ENCODE measurements at places on chromosomes 13 and 19. TPM values are rescaled to one million over a fixed set of nuclear protein-coding genes. Genes with fewer than 3 reads are reported as not detected.

DNA sequence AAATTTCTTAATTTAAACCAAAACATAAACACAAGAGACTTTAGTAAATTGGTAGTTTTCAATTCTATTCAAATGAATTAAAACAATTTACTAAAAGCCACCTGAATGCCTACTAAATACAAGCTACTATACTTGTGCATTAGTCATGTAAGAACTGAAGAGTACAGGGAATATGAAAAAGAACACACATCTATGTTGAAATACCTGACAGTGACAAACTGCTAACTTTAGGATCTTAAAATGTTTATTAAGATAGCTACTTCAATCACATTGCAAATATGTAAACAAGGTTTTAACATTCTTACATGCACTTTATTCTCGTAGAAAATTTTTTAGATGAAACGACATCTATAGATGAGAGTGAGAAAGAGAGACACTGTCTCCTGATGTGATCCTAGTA lies 4.1 kb downstream of the SPRYD7 start:
- H3K27ac ChIP-seq: no peak overlapping the region
- no peaks in the 10 kb centered on the region for H3K36me3 ChIP-seq
- peaks cover 19% of the 10 kb centered on the region for H3K4me1 ChIP-seq
- no peak for DNase-seq
- no peak overlapping the region for H3K4me3 ChIP-seq

DNA sequence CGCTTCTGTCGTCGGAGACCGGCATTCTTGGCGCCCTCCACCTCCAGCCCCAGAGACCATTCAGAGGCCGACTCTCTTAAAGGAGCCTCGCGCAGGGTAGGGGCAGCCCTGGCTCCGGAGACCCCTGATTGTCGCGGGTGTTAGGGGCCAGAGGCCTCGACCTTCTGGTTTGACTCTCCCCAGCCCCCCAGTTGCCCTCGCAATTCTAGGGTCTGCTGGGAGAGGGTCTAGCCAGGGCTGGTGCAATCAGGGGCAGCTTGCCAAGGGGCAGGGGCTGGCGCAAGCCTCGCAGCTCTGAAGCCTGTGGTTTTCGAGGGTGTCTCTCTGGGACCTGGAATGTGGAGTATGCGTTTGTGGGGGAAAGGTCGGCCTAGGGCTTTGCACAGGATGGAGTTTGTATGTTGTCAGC lies 1.6 kb upstream of the SLC7A10 start:
- peaks cover 23% of the 10 kb centered on the region for H3K4me1 ChIP-seq
- peak overlapping the region; percentile 28 for H3K4me3 ChIP-seq
- H3K27ac ChIP-seq: no peak overlapping the region
- H3K27me3 ChIP-seq: peaks cover 30% of the 10 kb centered on the region

GRCh38 chr19:9128171-9128570 lies 1.4 kb upstream of the OR7G3 start:
- no peaks in the 10 kb centered on the region for H3K27me3 ChIP-seq
- DNase-seq: no peak
- H3K4me3 ChIP-seq: no peak overlapping the region
- H3K36me3 ChIP-seq: no peaks in the 10 kb centered on the region
- H3K27ac ChIP-seq: no peak overlapping the region
- no peaks in the 10 kb centered on the region for H3K4me1 ChIP-seq

Gene C19orf81
- total RNA-seq: not detected

DNA sequence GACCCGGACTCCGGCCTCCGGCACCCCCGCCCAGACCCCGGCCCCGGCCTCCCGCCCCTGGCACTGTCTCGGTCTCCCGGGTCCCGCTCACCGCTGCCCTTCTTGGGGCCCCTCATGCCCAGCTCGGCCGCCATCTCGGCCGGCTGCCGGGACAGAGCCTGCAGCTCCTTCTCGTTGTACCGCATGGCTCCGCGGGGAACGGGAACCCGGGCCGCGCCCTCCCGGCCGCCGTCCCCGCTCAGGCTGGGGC lies 140 bp downstream of the PLEKHJ1 start:
- peaks cover 63% of the 10 kb centered on the region for H3K4me1 ChIP-seq
- peak overlapping the region; percentile 97 for H3K27ac ChIP-seq
- H3K4me3 ChIP-seq: peak overlapping the region; percentile 84

Gene WDR88
- total RNA-seq: not detected

Gene FREM2
- total RNA-seq: 0.98 TPM

DNA sequence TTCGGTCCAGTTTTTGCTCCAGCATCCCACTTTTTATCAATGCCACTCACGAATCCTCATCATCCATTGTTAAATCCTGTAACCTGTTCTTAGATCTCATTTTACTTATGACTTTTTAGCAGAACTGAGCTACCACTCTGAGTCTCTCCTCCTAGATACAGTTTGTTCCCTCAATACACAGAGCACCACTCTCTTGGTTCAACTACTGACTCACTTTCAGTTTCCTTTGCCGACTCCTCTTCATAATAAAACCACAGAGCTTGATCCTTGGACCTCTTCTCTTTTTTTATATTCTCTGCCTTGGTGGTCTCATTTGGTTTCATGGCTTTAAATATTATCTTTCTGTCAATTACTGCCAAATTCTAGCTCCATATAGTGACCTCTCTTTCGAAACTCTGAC lies 150.3 kb downstream of the SLITRK5 start:
- H3K27ac ChIP-seq: no peak overlapping the region
- no peak for DNase-seq
- H3K4me3 ChIP-seq: no peak overlapping the region

Gene ZNF583
- 2.2 TPM for total RNA-seq

GRCh38 chr19:5078182-5078581 lies 109.3 kb downstream of the KDM4B start:
- H3K36me3 ChIP-seq: no peaks in the 10 kb centered on the region
- H3K4me1 ChIP-seq: peaks cover 17% of the 10 kb centered on the region
- H3K27ac ChIP-seq: no peak overlapping the region
- no peaks in the 10 kb centered on the region for H3K27me3 ChIP-seq

- DNase-seq: no peak
- peak overlapping the region; percentile 100 for H3K4me3 ChIP-seq
- peaks cover 32% of the 10 kb centered on the region for H3K36me3 ChIP-seq
- H3K4me1 ChIP-seq: peaks cover 26% of the 10 kb centered on the region
- peak overlapping the region; percentile 92 for H3K27ac ChIP-seq
These were observed 600 bp downstream of the UBE2S start for GRCh38 chr19:55406826-55407549.

GRCh38 chr19:29128203-29128602 lies 84.7 kb downstream of the UQCRFS1 start:
- H3K4me1 ChIP-seq: no peaks in the 10 kb centered on the region
- no peaks in the 10 kb centered on the region for H3K36me3 ChIP-seq
- no peak for DNase-seq
- no peak overlapping the region for H3K27ac ChIP-seq

DNA sequence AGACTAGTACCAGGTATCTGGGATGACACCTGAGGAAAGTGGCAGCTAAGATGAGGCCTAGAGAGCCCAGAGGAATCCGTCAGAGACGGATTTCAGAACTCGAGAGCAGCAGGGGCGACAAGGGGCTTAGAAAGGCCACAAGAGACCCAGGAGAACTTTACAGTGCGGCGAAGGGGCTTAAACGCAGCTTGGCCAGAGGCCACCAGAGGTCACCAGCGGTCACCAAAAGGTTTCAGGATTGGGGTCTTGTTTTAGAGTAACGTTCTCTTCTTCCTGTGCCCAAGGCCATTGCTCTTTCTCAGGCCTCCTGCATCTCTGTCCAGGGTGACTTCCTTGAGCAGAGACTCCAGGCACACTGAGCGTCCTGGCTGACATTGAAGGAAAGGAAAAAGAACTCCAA lies 2.2 kb downstream of the ZSCAN22 start:
- H3K27me3 ChIP-seq: no peaks in the 10 kb centered on the region
- peaks cover 30% of the 10 kb centered on the region for H3K4me1 ChIP-seq
- no peak for DNase-seq
- H3K4me3 ChIP-seq: no peak overlapping the region

- H3K27ac ChIP-seq: peak overlapping the region; percentile 42
- DNase-seq: no peak
- H3K4me3 ChIP-seq: no peak overlapping the region
- H3K27me3 ChIP-seq: no peaks in the 10 kb centered on the region
- no peaks in the 10 kb centered on the region for H3K36me3 ChIP-seq
- H3K4me1 ChIP-seq: peaks cover 32% of the 10 kb centered on the region
These were observed 437.5 kb downstream of the FOXO1 start for GRCh38 chr13:40228990-40229389.

DNA sequence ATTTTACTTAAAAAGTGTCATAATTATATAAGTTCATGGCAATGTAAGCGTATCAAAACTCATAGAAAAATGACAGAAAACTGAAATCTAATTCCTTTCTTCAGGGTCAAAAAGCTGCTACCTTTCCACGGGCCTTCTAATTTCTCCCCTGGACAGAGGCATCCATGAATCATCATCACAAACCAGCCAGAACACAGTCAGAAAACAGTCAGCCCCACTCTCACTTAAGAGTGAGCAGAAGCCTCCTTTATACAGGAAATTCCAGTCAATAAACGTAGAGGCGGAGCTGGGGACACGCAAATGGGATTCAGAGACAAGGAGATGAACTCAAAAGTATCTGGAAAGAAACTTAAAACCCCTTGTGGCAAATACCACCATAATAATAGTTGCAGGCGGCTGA lies 54.2 kb upstream of the ABCC4 start:
- no peaks in the 10 kb centered on the region for H3K4me1 ChIP-seq
- H3K27ac ChIP-seq: no peak overlapping the region
- no peaks in the 10 kb centered on the region for H3K36me3 ChIP-seq

Gene PROZ
- not detected for total RNA-seq

DNA sequence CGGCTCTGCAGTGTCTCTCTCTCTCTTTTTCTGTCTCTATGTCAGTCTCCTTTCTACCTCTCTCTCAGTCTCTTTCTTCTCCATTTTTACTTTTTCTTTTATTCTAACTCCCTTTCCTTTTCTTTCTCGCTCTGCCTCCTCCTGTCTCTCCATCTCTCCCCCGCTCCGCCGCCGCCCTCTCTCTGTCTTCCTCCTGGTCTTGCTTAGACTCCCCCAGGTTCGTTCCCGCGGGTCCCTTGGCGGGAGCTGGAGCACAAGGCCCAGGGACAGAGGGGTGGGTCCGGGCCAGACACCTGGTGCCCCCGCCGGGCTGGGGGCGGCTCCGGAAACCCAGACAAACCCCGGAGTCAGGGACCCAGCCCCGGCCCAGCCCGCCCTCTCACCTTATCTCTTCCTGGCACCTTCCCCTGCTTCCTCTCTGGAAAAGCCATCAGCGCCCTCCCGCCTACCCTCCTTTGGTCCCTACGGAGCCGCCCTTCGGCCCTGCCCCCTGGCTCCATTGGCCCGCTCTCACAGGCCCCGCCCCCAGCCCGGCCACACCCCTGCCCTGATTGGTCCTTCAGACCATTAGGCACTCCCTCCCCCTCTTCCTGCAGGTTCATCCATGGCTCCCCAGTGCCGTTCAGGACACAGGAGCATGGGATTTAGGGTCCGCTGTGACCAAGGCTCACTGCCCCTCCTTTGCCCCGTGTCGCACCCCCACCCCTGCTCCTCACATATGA lies 15.4 kb upstream of the NOP53 start:
- no peak for DNase-seq
- peaks cover 4% of the 10 kb centered on the region for H3K36me3 ChIP-seq
- no peaks in the 10 kb centered on the region for H3K27me3 ChIP-seq
- peak overlapping the region; percentile 92 for H3K27ac ChIP-seq

Gene FBXL3
- total RNA-seq: 59.4 TPM

Gene C19orf25
- 25.0 TPM for total RNA-seq

Gene APOC1
- 14.5 TPM for total RNA-seq

- no peaks in the 10 kb centered on the region for H3K27me3 ChIP-seq
- H3K36me3 ChIP-seq: no peaks in the 10 kb centered on the region
- H3K4me3 ChIP-seq: no peak overlapping the region
- H3K27ac ChIP-seq: no peak overlapping the region
These were observed 56.1 kb downstream of the LRCH1 start for GRCh38 chr13:46609052-46609451.

DNA sequence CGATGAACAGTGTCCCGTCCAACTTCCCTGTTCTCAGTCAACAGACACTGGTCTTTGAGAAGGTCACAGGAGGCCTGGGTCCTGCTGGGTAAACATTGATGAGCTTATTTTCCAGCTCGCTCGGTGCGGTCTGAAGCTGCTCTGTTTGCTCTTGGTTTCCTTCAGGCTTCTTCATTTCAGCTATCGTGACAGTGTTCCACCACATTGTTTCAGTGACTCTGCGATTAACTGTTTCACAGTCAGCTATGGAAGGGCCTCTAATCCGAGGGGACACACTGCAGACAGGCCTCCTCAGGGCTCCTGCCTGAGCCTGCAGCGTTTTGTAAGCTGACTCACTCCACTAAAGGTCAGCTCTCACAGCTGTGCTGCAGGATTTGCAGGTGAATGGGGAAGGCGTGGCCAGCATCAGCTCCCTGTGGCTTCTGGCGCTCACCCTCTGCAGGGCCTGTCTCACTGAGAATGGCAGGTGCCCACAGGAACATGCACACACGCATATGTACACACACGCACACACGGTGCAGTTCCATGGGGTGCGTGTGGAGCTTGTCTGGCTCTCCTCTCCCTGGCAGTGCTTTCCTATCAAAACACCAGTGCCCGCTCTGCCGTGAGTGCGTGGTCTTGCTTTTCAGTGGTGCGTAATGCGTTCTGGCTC lies 62.9 kb upstream of the MCF2L start:
- H3K4me3 ChIP-seq: no peak overlapping the region
- H3K4me1 ChIP-seq: no peaks in the 10 kb centered on the region
- no peaks in the 10 kb centered on the region for H3K27me3 ChIP-seq
- no peaks in the 10 kb centered on the region for H3K36me3 ChIP-seq

Gene SMIM17
- 0.98 TPM for total RNA-seq

All from vagina (tissue), 2 donors.